ENCODE measurements at places on chromosomes 2 and 18.

GRCh38 chr2:3536682-3537632 is 17.6 kb upstream of the ADI1 start:
- DNase-seq: no peak

GRCh38 chr2:100391735-100392515 is 25.5 kb downstream of the CHST10 start:
- DNase-seq: no peak

DNA sequence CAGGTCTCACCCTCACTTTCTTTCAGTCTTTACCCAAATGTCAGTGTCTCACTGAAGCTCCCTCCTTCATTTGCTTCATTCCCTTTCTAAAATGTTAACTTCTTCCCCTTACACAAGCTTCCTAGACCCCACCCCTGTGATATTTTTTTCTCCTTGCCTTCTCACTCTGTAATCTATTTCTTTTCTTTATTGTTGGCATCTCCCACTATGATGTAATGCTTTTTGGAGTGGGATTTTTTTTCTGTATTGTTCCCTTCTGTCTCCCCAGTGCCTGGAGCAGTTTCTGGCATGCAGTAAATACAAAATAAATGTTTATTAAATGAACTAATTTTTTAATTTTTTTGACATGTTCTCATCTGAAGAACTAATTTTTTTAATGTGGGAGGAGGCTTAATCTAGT is 55.9 kb upstream of the MAP3K20 start:
- no peak for DNase-seq

- DNase-seq: no peak
Observed at GRCh38 chr2:85684380-85684779, 9.8 kb upstream of the GNLY start.

DNA sequence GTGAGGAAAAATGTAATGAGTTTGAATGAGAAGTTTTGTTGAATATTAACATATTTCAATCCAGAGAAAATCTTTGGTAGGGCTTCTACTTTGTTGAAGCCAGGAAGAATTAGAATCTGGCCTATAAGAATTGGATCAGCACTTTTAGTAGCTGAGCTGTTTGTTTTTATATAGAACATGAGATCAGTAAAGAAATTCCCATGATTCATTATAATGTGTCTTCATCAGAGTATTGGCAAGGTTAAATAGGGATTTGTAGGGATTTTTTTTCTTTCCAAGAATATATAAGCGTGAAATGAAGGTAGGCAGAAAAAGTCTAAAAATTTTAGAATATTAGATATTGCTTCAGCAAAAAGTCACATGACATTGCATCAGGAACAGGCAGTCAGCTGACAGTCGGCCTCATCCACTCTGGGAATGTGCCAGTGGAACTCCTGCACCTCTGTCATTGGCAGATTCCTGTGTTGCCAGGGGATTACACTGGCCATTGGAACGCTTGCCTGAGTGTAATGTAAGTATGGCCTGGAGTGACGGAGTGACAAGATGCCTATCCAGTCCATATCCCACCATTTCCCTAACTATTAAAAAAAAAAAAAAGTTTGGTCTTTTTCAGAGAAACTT is 60.6 kb downstream of the SERTAD2 start:
- DNase-seq: no peak

DNA sequence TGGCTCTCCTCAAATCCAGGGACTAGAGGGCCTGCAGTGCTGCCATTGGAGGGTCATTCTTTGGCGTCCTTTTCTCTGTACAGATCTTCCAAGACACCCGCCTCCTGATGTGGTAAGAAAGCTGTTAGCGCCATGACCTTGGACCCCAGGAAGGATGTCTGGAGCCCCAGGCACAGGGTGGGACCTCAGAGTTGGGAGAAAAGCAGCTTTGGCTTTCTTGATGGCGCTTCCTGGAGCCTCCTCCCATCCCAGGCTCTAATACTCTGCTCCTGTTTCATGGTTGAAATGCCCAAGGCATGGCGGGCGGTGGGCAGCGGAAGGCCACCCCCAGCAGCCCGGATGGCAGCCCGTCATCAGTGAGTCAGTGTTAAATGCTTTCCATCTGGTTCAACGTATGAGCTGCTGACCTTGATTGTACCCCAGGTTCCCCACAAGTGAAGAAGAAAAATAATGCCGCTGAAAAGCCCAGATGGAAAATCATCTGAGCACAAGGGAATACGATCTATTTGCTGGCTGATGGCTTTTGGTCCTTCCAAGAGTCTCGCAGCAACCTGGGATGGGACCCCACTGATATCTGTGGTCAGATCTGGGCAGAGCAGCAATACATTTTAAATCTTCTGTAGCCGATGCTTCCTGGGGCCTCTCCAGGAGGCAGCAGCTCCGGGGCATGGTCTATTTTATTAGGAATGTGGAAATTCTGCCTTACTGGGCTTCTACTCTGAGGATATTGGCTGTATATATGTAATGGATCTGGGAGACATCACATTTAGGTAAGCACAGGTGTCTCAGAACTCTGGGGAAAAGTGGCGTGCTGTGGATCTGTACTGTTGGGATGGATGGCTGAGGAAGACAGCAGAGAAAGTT is 15.1 kb downstream of the ACKR3 start:
- no peak for DNase-seq

- DNase-seq: no peak
Observed at GRCh38 chr2:196205011-196205766, 33.8 kb upstream of the STK17B start.

DNA sequence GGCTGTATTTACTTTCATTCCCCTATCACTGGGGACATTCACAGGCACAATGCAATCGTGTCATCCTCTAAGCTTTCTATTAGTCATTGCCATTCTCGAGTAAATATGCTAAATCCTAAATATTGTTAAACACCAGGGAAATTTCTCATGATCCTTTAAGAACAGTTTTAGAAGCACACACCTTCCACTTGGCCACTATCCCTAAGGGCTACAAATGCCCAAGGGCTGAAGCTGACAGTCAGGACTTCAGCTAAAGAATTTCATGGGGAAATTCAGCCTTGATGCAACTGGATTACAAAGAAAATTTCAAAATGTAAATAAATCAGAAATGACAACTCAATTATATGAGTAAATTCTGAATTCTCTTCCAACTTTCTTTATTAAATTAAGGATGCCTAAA is 163.1 kb upstream of the PID1 start:
- DNase-seq: no peak

- DNase-seq: no peak
Observed at GRCh38 chr2:232328032-232328422, 50.5 kb upstream of the ALPP start.

DNA sequence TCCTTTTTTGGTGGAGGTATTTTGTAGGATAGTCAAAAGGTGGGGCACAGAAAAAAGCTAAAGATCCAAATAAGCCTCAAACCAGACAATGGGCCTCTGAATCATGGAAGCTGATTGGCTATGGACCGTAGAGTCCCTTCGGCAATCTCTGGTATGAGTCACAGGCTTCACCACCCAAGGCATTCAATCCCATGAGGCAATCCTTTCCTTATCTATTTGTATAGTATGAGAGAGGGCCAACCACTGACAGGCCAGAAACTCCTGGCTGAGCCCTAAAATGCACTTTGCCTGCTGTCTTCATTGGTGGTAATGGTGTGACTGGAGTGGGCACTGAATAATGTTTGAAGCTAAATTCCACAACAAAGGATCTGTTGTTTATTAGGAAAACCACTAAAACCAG is 38.7 kb upstream of the MEX3C start:
- DNase-seq: no peak

- DNase-seq: no peak
Observed at GRCh38 chr2:150619607-150620330, 132.3 kb upstream of the RND3 start.

DNA sequence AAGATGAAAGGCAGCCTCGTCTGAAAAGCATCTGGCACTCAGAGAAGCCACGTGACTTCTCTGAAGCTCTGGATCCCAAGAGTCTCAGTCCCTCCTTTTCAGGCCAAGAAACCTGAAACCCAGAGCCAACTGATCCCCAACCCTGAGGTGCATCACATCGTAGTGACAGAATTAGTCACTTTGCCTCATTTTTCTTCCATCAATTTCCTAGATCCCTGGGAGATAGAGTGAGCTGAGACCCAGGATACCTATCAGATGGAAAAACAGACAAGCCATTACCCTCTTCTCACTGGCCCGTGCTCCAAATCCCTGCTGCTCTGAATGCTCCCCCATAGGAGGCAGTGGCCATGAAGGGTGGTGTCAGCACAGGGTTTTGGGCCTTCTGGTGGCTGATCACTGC is 113.1 kb downstream of the ALK start:
- no peak for DNase-seq

DNA sequence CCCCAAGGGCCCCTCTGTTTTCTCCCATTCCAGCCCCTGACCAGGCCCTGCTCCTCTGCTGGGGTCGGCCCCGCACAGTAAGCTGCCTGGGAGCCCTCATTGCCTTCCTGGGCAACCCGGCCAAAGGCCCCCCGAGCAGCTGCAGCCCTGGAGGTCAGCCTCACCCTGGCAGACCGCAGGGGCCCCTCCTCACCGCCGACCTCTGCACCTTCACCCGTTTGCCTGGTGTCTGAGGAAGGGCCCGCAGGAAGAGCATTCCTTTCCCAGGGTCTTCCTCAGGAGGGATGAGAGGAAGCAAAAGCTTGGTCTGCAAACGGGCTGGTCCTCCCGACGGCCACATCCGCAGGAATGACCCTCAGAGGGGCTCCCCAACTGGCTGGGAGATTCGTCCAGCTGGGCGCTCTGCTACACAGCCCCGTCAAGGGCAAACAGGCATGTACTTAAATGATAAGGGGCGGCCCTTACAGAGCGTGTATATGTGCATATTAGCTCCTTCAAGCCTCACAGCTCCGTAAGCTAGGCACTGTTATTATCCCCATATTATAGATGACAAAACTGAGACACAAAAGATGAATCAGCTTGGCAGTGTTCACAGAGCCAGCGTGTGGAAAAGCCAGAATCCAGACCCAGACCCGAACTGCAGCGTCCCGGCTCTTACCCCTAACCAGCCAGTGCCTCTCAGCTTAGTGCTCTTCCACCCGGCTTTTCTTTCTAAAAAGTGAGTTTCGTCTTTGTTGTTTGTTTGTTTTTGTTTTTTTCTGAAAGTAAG is 52.8 kb downstream of the SLC4A1AP start:
- DNase-seq: no peak

DNA sequence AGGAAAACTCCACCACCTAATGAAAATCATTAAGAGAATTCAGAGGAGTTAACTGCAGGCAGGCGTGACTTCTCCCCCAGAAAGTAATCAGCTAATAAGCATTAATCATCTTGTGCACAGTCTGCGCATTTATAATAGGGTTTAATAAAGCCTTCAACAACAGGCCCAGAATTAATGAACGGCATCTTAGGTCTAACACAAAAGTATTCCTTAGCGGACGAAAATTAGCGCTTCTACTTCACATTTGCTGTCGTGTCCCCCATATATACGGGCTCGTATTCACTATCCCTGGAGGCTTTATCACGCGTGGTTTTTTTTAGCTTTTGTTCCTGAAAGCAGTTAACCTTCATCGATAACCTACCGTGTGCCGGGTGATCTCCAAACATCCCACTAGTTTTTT is 1.8 kb downstream of the ATP8B1 start:
- no peak for DNase-seq

DNA sequence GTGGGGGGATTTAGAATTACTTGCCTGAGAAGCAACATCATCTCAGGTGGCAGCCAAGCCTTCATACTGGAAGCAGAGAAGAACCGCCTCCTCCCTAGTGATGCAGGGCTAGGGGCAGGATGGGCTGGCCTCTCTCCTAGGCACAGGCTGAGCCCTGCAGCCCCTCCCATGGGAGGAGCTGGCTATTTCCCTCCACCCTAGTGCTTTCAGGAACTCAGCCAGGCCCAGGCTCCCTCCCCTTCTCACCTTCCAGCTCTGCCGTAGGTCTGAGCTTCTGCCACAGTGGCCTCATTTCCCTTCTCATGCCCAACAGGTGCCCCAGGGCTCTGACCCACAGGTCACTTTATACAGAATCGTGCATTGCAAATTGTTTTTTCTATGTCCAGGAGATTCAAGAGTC is 31.0 kb downstream of the CENPA start:
- no peak for DNase-seq

- no peak for DNase-seq
Observed at GRCh38 chr18:64807560-64807959, 658.7 kb upstream of the LINC00305 start.

DNA sequence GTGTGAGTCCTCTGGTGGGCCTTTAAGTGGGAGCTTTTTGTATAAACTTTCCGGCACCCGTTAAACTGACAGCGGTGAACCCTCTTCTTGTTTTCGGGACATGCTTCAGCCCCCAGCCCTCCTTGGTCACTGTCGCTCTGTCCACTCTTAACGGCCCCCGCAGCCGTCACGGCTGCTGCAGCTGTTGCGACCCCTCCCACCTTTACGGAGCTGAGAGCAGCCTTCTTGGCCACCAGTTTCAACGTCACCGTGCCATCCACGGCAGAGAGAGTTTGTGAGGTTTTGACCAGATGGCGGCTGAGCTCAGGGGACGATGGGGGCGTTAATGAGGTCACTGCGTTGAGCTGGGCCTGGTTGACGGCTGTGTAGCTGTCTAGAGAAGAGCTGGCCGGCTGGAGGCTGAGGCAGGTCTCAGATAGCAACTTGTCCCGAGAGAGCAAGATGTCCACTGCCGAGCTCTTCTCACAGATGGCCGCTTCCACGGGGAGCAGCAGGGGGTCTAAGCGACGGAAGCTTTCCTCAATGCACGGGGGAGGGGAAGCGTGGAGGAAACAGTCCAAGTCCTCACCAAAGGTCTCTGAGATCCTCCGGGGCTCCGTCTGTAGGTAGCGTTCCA is 41.9 kb downstream of the KLF7 start:
- DNase-seq: no peak

DNA sequence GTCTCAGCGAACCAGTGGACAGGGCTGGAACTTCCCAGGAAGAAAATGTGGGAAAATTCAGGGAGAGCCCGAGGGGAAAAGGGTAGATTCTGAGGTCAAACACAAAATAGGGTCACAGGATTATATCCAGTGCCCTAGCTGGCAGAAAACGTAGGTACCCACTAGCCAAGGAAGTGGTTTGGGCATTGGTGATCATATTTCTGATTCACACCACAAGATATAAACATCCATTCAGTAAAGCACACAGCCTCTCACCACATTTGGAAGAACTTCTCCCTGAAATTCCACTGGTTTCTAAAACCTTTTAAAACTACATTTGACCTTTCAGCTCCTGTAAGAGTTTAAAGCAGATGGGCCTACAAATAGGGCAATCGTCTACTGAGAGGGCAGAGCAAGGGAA is 186.9 kb downstream of the TTC32 start:
- DNase-seq: no peak

GRCh38 chr2:200171731-200172482 is 134.6 kb upstream of the SPATS2L start:
- DNase-seq: no peak

DNA sequence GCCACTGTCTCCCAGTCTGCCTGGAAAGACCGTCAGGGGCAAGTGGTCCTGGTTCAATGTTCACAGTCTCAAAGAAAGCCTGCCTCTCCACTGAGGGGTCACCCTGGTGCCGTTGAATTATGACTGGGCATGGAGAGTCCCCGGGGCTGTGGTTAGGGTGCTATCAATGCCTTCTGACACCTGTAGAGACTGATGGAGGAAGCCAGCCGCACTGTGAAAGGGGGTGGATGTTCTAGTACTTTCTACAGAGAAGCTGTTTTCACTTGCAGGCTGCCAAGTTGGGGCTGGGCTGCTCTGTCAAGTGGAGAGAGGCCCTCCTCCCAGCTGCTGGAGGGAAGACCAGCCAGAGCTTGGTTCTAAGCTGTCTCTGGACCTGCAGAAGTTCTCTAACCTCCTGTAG is 80.5 kb downstream of the BCL2L11 start:
- DNase-seq: no peak
